ENCODE measurements at places on chromosomes 11 and 22.

- no peak for DNase-seq
Measured at GRCh38 chr11:81470446-81470845, 1263.2 kb downstream of the FAM181B start.

DNA sequence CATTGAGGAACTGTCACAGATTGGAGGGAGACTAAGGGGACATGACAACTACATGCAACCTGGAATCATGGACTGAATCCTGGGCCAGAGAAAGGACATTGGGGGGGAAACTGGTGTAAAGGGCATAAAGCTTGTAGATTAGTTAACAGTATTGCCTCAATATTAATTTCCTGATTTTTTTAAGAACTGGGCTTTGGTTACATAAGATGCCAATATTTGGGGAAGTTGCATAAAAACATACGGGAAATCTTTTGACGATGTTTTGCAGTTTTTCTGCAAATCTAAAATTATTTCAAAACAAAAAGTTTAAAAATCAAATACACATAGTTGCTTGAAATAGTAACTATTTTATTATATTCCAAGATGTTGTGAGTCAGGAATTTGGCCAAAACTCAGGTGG lies 2.9 kb upstream of the FOLR3 start:
- no peak for DNase-seq

- no peak for DNase-seq
Measured at GRCh38 chr11:74397501-74398243, 561 bp downstream of the PGM2L1 start.

DNA sequence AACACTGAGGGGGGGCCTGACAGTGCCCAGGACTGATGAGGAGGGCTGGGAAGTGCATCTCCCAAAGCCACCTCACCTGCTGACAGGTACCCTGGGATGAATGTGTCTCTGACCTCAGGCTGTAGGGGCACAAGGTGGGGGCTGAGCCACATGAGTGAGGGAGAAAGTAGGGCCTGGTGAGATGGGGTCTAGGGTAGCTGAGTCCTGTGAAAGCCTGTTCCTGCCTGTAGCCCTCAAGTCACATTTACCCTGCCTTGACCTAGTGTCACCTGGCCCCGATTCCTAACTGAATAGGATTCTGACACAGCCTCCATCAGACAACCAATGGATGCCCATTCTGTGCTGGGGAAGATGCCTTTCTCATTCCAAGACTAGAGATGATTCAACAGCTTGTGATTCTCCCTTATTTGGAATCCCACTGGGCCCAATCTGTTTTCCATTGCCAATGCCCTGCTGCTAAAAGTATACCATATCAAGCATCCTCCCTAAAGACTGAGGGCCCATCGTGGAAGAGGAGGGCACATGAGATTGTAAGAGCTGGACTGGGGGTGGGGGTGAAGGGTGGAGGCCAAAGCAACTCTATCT lies 11.1 kb upstream of the RFPL1 start:
- no peak for DNase-seq
